ENCODE measurements at places on chromosomes 6 and 20.

DNA sequence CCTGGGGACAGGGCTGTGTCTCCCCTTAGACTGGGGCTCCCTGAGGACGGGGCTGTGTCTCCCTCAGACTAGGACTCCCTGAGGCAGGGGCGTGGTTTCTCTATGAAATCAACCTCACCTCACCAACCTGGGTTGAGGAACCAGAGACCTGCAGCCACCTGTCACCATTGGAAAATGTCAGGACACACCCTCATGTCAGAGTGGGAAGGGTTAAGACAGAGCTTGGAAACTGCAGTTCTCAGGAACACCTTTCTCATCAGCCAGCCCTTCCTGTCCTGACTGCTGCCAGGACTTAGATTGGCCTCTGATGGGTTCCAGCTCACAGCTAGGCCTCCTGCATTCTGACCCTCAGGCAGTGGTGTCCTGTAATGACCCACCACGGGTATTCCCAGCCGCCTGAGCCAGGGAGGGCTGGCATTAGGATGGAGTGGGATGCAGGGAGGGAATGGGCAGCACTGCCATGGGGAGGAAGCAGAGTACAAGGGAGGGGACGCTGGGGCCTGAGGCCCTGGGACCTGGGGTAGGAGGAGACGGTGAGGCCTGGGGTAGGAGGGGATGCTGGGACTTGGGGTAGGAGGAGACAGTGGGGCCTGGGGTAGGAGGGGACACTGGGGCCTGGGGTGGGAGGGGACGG lies 76.3 kb downstream of the MRPL14 start:
- no peak for DNase-seq

GRCh38 chr6:108630050-108630714 lies 69.5 kb downstream of the FOXO3 start:
- no peak for DNase-seq

- no peak for DNase-seq
These were observed 71.3 kb downstream of the MKKS start for GRCh38 chr20:10362674-10363073.

GRCh38 chr6:134723081-134723871 lies 226.6 kb downstream of the ALDH8A1 start:
- no peak for DNase-seq

DNA sequence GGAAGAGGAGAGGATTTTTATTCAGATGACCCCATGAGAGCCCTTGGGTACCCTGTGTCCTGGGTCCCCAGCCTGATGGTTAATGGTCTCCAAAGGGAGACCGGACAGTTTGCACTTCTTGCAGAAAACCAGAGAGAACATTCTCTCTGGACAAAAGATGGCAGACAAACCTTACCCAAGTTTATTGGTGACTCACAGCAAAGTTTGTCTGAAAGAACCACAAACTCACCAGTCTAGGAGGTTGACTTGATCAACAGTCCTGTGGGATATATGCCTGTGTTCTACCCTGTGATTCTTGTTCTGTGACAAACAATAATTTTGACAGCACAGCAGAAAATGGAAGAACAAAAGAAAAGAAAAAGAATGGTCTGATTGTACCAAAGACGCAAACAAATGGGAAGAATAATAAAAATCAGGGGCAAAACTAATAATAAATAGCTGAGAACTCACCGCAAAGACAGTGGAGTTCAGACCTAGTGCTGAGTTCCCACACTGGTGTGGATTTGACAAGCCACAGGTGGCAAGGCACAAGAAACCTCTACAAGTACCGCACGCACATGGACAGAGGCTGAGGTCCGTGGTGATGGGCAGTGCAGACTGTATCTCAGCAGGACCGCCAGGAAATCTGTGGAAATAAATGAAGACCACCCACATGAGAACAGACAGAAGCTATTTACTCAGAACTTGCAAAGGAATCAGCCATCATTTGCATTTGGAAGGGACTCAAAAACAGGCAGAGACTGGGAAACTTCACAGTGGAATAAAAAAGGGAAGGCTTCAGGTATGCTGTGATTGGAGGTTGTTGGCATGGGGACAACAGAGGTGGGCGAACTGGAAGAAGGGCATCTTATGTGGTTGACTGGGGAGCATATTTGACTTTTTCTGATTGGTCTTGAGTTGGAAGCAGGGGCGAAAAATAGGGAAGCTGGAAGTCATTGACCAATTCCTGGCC lies 246.3 kb upstream of the RNF24 start:
- no peak for DNase-seq

GRCh38 chr6:28941684-28942448 lies 18.1 kb upstream of the TRIM27 start:
- no peak for DNase-seq

GRCh38 chr20:46119028-46119546 lies 973 bp downstream of the CD40 start:
- DNase-seq, result no peak

DNA sequence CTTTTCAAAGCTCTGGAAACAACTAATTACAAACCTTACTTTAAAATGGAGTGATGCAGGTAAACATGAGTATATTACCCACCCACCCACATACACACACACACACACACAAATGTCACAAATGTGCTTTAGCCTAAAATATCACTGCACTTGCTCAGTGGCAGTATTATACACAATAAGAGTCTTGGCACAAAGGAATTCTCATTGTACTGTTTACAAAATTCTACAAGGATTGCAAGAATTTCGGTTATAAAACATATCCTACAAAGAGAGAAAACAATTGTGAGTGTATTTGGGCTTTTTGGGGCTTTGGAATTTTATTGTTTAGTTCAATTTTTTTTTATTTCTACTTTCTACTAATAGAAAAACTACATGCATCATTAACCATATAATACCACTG lies 113.2 kb upstream of the BEND6 start:
- no peak for DNase-seq

Measured in DMS 273 treated with DMSO at 0.1 percent for 48 hours (cell line).